ENCODE measurements at places on chromosomes 7 and 10.

GRCh38 chr7:124784879-124785818 is 19.6 kb upstream of the GPR37 start:
- no peak for DNase-seq

DNA sequence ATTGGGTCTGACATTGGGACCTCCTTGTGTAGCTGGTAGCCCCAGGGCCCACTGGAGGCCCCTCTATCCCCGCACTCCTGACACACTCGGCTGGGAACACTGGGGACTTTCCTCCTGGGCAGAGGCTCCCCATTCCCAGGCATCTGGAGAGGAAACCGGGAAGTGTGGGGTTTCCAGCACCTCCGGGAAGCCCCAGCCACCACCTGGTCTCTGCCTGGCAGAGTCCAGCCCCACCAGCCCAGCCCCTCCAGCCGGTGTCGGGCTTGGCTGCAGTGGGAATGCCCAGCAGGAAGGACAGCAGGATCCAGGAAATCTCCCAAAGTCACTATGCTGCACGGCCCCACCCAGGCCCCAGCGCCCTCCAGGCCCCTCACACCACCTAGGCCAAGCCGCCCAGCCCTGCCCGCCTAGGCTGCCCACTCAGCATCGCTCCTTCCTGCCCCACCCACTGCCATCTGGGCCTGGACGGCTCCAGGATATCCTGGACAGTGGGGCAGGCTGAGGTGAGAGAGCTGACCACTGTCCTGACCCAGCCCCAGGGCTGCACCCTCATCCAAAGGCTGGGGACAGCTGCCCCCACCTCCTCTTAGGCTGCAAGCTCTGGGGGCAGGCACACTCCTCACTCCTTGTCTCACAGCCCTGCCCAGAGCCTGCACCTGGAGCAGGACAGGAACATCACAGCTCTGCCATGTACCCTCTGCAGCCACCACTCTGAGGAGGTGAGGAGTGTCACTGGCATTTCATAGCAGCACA is 11.8 kb downstream of the RASGEF1A start:
- DNase-seq: no peak

GRCh38 chr10:3777981-3778691 is 6.9 kb downstream of the KLF6 start:
- DNase-seq: no peak

DNA sequence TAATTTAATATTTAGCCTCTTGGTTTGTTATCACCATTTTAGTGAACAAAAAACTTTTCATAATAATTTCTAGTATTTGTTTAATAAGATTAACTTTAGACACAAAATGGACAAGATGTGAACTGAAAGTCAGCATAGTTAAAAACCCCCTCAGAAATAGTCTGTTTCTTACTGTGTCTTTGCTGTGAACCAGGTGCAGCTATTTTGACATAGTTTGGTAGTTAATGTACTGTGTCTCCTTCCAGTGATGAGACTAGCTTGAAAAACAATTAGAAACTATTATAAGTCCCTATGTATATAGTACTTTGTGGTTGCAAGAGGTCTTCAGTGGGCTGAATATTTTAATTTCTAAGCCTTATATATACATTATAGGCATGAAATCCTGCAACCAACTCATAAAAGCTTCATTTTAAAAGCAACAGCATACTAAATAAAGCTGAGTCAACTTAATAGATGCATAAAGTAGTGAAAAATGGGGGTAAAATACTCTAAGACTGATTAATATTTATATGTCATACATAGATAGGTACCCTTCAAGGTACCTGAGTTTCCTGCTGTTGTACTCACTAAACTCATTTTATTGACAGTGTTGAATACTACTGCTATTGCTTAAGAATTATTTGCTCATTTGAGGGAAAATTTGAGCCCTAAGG is 19.2 kb downstream of the DMTF1 start:
- DNase-seq: no peak

DNA sequence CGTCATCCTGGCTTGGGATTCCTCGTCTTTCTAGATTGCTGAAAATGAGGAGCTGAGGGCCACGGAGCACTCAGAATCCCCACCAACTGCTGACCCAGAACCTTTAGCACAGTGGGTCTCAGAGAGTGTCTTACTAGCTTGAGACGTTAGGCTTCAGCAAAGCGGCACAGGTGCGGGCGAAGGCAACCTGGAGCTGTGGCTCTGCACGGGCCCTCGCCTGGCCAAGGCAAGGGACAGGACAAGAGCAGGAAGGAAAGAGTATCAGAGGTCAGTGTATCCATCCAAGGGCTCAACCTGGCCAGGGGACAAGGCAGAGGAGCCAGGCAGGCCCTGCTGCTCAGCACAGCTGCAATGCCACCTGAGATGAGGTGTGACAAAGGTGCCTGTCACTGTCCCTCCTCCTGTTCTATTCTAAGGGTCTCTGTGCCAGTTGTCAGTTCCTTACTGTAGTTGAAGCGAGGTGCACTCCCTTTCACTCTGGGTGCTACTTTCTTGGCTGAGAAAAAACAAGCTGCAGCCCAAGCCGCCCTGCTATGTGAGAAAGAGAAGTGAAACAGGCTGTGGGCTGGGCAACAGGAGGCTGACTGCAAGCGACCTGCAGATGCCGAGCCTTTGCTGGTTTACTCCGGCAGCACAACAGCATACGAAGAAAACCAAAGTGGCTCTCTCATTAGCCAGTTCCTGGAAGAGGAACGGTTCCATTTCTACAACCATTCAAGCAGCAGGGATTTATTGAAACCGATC is 33.3 kb upstream of the KDM7A start:
- no peak for DNase-seq

- DNase-seq: peak; percentile 80
Observed at GRCh38 chr7:4791738-4792536, 16.5 kb downstream of the AP5Z1 start.

DNA sequence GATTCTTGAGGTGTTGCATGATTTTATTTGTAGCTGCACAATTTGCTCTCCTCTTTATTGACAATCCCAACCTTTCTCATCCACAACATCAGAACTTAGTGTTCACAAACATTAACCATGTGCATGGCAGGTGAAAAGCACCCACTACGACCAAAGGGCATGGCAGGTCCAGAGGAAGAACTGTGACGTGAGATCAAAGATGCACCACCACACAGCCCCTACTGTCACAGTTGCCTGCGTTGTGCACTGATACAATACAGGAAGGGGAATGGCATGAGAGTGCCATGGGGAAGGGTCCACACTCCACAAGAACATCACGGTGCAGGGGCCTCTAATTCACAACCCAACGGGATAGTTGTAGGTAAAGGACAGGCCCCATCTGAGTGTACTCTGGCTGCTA is 217.1 kb upstream of the PFKP start:
- no peak for DNase-seq

DNA sequence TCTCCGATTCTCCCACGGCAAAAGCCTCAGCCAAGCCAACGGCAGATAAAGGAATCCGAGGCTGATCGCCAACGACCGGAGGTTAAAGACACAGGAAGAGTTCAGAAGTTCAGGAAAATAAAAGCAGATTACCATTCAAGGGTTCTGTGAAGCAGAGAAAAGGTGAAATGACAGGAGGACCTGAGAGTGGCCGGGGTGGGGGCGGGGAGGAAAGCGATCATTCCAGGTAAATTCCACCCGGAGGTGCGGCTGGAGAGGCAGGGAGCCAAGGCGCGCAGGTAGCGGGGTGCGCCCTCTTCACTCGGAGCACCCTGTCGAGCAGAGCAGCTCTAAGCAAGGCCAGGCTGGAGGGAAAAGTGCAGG is 35.3 kb upstream of the SEPHS1 start:
- DNase-seq: no peak

DNA sequence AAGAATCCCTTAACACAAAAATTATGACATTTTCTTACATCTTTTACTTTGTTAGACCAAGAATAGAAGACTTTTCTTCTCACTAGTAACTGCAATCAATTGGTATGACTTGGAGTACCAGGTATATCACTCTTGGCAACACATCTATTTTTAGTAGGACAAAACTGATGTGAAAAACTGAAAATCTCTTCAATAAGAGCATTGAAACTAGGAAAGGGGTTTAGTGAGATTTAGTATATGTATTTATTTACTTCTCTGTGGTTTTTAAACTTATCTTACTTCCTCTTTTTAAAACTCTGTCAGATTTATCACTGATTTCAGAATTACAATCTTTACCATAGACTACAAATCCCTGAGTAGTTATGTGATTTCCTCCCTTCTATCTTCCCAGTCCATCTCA is 366.2 kb downstream of the PCDH15 start:
- no peak for DNase-seq

DNA sequence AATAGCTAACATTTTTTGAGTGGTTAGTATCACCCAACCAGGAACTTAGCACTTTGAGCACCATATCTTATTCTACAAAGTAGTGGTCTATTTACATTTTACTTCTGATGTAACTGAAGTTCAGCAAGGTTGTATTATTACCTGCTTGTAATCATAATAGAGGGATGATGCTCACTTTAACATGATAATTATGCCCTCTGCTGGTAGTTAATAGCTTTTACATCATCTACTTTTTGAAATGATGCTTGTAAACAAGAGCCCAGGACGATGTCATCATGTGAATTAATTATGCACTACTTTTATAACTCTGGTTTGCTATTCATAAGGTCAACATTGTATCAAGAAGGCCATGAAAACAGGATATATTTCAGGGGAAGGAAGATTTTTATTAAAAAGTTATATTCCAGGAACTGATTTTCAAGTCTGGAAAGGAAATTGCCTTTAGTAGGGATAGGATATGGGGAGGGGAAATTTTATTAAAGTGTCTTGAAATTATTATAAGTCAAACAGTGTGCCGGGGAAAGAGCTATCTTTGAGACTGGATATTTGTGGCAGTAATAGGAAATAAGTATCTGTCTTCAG is 80.3 kb upstream of the SCIN start:
- no peak for DNase-seq

Measured in stimulated activated CD4-positive, alpha-beta T cell treated with anti-CD3 and anti-CD28 coated beads, Interleukin-15, amount 100 ng/mL, for 1 hour (primary cell).